ENCODE measurements at places on chromosomes 16 and 17.

- no peak for DNase-seq
These were observed 52.9 kb upstream of the LGALS9 start for GRCh38 chr17:27577884-27578717.

- no peak for DNase-seq
These were observed 1028.5 kb downstream of the CDH8 start for GRCh38 chr16:61007694-61008093.

DNA sequence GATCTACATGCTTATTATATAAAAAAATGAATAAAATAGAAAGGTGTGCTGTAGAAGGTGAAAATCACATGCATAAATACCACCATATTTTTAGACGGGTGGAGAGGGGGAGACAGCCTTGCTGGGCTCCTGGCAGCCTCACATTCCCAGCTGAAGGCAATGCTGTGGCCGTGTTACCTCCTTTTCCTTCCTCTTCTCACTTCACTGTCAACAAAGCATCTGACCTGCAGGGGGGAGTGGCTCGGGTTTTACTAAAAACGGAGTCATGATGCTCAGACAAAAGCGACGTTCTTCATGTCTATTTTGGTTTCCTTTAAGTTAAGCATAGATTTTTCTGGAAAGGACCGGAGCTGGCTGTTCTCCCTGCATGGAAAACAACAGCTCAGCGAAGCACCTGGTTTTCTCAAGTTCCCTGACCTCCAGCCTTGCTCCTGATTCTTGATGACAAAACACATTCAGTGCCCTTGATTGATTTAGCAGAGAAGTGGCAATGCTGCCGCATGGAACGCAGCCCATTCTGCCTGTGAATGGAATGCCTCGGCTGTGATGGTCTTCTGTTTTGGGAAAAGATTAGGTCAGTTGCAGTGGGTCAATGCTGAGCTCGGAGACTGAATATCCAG is 5.5 kb upstream of the RPTOR start:
- no peak for DNase-seq

- DNase-seq: no peak
These were observed 537 bp downstream of the SLC35B1 start for GRCh38 chr17:49707246-49707607.

DNA sequence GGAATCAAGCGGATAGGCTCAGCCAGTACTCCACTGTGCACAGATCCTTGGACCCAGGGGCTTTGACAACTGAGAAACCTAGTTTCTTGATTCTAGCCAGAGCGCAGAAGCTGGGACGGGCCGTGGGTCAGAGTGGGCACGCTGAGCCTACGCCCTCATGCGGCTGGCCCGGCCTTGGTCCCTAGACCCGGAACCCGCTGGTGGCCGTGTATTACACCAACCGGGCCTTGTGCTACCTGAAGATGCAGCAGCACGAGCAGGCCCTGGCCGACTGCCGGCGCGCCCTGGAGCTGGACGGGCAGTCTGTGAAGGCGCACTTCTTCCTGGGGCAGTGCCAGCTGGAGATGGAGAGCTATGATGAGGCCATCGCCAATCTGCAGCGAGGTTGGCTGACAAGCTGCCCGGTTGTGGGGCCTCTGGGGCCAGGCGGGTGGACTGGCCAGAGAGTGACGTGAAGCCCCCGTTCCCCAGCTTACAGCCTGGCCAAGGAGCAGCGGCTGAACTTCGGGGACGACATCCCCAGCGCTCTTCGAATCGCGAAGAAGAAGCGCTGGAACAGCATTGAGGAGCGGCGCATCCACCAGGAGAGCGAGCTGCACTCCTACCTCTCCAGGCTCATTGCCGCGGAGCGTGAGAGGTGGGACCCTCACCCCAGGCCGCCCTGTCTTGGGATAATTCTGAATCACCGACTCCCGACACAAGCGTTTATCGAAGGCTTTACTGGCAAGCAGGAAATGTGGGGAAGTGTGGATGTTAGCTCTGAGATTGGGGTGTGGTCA is 946 bp downstream of the STUB1 start:
- no peak for DNase-seq

DNA sequence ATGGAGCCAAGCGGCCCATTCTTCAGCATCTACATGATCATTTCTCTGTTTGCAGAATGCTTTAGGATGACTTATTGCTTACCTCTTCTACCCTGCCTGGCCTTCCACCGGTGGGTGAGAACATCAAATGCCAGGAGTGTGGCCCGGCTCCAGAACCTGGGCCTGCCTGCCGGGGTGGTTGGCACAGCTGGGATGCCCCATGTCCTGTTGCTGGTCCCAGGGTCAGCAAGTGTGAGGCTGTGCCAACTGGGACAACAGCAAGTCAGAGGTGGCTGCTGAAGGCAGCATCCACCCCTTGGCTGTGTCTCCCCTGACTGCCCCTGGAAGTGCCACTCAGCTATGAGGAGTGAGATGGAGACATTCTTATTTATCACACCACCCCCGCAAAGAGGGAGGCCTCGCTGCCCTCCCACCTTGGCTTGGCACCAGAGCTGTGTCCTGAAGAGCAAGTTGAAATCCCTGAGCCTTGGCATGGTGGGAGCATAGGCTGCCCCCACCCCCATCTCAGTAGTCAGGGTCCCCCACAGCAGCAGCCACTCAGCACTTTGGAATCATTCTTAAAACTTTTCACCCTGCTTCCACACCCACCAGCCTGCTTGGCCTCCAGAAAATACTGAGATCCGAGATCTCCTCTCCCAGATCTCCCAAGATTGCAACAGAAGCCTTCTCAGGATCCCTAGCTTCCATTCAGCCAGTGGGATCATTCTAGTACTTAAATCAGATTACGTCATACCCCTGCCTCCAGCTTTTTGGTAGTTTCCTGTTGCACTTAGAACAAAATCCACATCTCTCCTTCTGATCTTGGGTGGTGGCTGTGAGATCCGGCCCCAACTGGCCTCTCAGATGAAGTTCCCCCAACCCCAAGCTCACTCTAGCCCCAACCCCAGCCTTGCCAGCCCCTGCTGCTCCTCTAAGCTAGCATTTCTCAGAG is 127.5 kb downstream of the SOCS1 start:
- no peak for DNase-seq

GRCh38 chr17:19303367-19303776 is 59.2 kb downstream of the B9D1 start:
- no peak for DNase-seq
